AG20443 (cell line): ENCODE measurements at places on chromosomes 16 and 17.
A peak's percentile ranks its signal among the peaks of the same experiment; 100 is the strongest.

DNA sequence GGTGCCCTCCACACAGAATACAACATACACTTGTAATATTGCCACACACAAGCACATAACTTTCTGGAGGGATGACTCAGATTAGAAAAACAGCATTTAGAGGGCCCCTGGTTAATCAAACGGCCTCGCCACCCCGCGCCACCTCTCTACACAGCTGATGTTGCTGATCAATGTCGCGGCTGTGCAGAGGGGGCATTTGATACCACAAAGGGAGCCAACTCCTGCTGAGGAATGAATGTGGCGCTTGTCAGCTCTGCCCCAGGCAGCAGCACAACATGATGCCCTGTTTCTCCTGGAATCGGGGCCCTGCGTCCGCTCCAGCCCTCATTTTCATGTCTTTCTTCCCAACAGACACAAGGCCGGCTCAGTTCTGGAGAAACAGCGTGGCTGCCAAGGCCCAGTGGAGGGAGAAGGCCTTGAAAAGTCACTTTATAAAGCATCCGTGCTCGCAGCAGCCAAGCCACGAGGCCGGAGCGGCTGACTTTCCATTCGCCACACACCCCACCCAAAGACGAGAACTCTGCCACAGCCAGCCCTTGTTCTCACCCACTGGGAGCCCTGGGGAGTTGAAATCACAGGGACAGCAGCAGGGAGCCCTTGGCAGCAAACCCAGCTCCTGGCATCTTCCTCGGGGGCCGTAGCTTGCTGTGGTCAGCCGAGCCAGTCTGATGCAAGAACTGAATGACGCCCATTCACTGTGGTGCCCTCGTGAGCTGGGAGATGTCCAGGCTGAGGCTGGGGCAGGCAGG lies 65.6 kb downstream of the XYLT1 start:
- DNase-seq, result peak; percentile 85

DNA sequence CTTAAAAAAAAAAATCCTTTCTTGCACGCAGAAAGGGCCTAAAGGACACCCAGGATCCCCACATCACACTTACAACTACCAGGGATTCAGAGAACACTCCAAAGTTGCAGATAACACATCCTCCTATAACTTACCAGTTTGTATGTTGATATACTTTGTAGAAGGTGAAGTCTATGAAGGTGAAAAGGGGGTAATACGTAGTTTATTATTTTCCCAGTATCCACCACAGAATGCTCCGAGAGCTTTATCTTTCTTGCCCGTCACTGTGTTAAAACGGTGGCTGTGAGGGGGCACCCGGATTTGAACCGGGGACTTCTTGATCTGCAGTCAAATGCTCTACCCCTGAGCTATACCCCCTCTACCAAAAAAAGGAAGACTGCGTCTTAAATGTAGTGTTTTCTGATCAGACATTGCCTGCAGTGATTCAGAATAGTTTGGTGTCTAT lies 7.9 kb upstream of the RPL23 start:
- DNase-seq, result no peak

DNA sequence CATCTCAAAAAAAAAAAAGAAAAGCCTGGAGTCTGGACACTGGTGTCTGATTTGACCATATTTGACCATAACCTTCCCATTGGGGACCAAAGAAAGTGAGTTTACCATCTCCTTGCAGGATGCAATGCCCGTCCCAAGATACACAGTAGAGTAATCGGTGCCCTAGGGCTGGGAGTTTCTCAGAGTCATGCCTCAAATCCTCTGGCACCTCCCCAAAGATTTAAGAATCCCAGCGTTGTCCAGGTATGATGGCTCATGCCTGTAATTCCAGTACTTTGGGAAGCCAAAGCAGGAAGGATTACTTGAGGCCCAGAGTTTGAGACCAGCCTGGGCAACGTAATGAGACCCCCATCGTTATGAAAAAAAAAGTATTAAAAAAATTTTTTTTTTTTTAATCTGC lies 5.0 kb downstream of the PITPNM3 start:
- DNase-seq, result no peak

GRCh38 chr17:58046239-58047094 lies 36.8 kb upstream of the DYNLL2 start:
- DNase-seq, result peak; percentile 55

- DNase-seq, result no peak
Observed at GRCh38 chr16:25051406-25052150, 36.4 kb upstream of the ARHGAP17 start.

- DNase-seq, result no peak
Observed at GRCh38 chr17:45102856-45103255, 29.5 kb downstream of the PLCD3 start.

DNA sequence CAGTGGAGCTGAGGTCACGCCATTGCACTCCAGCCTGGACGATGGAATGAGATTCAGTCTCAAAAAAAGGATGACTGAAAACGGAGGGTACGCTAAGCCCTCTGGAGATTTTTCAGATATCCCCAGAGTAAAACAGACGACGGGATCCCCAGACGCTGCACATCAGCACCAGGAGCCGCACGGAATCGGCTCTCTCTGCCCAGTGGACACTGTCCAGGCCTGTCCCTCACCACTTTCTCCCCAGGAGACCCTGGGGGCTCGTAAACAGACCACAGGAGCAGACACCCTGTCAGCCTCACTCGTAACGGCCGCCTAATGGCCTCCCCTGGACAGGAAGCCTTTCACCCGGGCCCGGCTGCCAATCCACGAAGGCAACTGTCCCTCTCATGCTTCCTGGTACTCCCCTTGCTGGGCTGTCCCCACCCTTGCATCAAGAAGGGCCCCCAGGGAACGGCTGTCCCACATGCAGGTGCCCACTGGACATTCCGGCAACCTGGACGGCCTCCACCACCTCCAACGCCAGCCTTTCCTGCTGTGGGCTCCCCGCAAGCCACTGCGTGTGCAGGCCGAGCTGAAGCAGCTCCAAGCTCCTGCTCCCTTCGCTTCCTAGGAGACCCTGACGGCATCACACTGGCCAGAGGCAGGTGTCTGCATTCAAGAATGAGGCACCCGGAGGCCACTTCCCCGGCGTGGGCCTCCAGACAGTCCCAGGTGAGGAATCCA lies 74.3 kb downstream of the TIMM22 start:
- no peak for DNase-seq

GRCh38 chr16:85010446-85010930 lies 847 bp downstream of the ZDHHC7 start:
- DNase-seq, result no peak

- no peak for DNase-seq
Observed at GRCh38 chr17:37295888-37296287, 79.9 kb upstream of the C17orf78 start.

- no peak for DNase-seq
Observed at GRCh38 chr17:81954131-81955057, 6.6 kb downstream of the NOTUM start.

DNA sequence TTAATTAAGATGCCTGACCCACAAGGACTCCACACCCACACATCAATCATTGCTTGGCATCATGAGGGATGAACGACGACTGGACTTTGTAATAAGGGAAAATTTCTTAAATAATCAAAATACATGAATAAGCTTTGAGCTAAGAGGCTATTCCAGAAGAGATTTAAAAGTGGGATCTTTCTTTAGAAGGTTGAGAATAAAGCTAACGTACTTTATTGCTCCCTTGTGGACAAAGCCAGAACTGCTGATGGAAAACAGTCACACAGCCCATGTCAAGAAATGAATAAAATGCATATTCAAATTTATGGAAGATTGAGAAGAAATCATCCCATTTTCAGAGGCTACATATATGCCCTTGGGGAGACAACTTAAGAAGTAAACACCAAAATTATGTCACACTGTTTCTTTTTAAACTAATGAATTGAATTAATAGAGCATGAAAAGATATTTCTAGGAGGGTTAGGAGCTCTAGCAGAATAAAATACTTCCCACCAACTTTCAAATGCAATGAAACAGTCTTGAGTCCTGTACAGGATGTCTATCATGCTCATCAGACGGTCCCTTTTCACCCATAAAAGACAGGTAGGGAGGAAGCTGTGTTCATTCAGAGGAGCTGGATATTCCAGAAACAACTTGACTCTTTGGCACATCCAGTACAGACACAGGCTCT lies 60.2 kb upstream of the PHOSPHO1 start:
- DNase-seq, result peak; percentile 67

GRCh38 chr17:17859909-17860765 lies 23.4 kb upstream of the SREBF1 start:
- DNase-seq, result peak; percentile 89

- no peak for DNase-seq
Observed at GRCh38 chr17:49005140-49005539, 8.0 kb downstream of the IGF2BP1 start.

- peak; percentile 45 for DNase-seq
Observed at GRCh38 chr17:10169290-10169689, 29.1 kb downstream of the GAS7 start.

- no peak for DNase-seq
Observed at GRCh38 chr16:13300066-13300840, 398.9 kb downstream of the SHISA9 start.

GRCh38 chr17:63985387-63986140 lies 12.6 kb upstream of the PRR29 start:
- DNase-seq, result no peak

- no peak for DNase-seq
Observed at GRCh38 chr16:10624527-10624926, 44.1 kb upstream of the EMP2 start.

DNA sequence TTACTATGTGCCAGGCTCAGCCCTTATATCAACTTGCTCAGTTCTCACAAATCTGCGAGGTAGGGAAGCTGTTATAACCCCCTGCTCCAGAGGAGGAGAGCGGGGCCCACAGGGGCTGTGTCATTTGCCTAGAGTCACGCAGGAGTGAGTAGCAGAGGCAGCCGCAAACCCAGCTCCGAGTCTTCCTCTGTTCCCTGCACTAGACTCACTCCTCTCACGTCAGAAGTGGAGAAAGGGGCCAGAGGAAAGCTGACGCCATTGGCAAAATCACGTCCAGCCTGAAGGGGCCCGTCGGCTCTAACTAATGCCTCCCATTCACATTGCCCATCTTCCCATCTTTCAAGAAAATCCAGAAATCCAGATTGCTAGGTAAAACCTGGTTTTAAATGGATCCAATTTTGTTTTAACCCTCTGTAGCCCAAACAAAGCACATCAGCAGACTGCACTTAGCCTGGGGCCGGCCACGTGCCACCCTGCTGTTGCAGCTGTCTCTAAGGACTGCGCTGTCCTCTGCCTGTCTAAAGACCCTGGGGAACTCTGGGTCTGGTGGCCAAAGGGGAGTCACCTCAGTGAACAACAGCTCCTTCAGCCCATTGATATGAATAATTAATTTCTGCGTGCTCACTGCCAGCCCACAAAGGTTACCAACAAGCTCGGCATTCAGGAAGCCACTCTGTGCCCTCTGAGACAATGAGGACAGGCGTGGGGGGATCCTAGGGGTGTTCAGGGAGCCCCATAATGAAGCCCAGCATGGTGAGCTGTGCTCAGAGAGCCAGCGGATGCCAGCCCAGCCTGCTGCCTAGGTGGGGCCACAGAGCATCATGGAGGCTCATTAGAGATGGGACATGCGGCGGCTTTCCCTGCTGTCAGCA lies 36.7 kb upstream of the ABR start:
- DNase-seq, result no peak

DNA sequence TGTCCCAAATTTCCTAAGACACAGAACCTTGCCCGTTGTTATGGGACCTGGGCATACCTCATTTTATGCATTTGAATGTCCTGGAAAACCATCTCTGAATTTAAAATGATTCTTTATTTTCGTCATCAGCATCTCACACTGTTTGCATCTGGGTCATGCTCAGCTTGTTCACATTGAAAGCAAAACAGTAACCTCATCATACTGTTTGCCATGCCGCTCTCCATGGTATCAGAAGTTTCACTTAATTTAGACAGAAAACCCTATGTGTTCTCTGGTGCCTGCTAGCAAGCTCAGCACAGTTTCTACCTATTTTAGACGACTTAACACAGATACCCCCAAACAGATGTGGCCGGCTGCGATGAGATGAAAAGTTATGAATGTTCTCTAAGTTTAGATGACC lies 292.1 kb downstream of the SNX29 start:
- DNase-seq, result no peak

- DNase-seq, result peak; percentile 47
Observed at GRCh38 chr17:77366558-77367245, 225.9 kb downstream of the SEC14L1 start.

- no peak for DNase-seq
Observed at GRCh38 chr17:80384078-80384960, 30.6 kb upstream of the ENDOV start.

DNA sequence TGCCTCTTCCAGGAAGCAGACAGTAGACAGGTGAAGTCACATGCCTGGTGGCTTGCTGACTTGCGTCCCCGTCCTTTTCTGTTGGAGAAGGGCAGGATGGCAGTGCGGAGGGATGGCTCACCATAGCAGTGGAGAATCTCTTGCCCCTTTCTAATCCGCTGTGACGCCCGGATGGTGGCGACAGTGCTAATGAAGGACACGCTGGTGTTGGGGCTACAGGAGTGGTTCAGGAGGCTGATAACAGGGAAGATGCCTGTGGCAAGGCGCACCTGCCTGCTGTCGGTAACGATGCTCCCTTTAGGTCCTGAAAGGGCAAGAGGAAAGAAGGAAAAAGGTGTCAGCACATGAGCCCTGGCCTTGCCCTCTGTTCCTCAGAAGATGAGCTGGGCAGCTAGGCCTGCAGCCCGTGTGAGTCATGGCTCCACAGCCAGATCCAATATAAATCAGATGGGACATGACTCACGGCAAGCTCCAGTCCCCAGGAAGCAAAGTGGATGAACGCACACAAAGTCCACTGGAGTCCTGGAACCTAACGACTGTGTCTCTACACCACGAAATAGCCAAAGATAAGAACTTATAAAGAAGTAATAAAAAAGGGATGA lies 25.5 kb downstream of the SERPINF1 start:
- DNase-seq, result peak; percentile 95

DNA sequence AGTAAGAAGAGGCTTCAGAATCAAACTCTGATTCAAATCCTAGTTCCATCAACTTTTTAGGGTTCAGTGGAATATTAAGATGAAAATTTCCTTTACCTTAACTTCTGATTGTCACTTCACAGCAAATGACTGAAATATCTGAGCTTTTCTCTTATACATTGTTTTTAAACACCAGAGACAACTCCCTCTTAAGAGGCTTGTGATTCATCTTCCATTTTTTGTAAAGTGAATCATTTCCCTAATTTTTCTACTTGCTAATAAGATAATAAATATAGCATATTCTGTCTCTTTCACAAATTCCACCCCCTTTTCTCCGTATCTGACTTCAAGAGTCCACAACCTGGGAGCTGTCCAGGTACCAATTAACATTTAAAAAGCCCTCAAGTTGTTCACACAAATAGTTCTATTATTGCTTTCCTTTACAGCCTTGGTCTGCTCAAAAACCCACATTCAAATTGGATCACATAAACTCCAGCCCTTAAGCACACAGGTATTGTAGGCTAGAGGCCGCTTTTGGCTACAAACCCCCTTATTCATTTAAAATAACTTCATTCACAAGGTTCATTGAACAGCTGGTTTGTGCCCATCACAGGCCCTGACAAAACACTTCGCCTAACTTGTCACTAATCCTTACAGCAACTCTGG lies 14.1 kb upstream of the UTP6 start:
- DNase-seq, result peak; percentile 13

- DNase-seq, result no peak
Observed at GRCh38 chr16:86495756-86496261, 14.5 kb upstream of the FOXF1 start.

GRCh38 chr16:29674188-29674587 lies 4.8 kb upstream of the QPRT start:
- DNase-seq, result no peak
